Nucleus accumbens (tissue), 56 donors: ENCODE measurements at places on chromosomes 2 and 18.

DNA sequence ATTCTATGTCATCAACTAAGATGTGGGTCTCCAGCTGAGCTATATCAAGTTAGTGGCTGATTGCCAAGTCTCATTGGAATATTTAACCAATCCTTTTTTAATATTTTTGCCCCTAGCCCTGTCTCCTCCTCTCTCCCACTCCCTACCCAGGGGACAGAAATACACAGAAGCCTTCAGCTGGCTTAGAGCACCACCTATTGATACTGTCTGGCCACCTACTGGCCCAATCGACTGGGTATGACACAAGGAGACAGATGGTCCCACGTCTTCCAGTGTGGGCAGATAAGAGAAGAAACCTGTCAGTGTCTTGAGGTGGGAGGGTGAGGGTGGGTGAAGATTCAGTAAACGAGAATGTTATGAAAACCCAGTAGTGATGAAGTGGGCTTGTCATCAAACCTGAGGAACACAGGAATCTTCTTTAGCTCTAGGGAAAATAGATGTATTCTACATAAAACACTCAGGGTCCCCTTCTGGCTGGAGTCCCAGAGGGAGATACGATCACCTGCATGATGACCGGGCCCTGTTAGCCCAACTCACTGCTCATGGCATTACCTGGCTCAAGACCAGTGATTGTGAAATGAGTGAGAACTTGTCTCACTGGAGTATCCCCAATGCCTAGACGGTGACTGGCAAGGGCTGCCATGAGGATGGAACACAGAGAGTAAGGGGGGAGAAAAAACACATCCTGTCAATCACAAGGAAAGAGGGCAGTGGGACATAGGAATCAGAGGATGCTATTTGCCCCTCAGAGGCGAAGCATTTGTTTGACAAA is 26.7 kb downstream of the POLR1A start:
- peak; percentile 27 for DNase-seq

GRCh38 chr2:37326285-37326684 is 1.7 kb upstream of the PRKD3 start:
- DNase-seq = no peak

- no peak for DNase-seq
These were observed 501 bp downstream of the RETREG2 start for GRCh38 chr2:219178377-219179175.

GRCh38 chr2:136028001-136028400 is 42.6 kb upstream of the DARS1 start:
- DNase-seq = no peak

DNA sequence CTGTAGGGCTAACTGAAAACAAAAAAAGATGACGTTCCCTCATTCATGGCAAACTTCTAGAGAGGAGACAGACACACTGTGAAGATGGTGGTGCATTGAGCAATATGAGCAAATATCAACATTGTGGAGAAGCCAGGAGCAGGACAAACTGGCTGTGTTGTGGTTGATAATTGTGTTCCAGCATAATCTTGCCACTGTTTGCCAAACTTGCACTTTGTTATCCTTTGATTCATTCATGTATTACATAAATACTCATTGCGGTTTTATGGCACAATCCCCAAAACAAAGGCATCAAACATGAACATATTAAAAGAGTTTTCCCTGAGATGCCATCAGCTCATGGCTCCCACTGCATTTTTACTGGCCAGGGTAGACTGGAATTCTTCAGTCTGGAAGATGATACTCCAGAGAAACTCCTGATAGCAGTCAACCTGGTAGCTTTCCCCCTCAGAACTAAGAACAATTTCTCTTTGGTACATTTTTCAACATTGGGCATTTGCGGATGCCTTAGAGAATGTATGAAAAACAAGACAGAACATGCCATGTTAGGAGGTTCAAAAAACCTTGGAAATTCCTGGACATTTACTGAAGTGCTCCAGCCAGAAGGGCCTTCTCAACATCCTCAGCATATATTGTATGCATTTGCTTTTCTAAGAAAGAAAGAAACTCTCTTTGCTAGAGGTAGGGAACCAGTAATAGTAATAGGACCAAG is 487.4 kb upstream of the CELF4 start:
- no peak for DNase-seq

GRCh38 chr2:210687786-210688470 is 131.5 kb downstream of the CPS1 start:
- DNase-seq = no peak

DNA sequence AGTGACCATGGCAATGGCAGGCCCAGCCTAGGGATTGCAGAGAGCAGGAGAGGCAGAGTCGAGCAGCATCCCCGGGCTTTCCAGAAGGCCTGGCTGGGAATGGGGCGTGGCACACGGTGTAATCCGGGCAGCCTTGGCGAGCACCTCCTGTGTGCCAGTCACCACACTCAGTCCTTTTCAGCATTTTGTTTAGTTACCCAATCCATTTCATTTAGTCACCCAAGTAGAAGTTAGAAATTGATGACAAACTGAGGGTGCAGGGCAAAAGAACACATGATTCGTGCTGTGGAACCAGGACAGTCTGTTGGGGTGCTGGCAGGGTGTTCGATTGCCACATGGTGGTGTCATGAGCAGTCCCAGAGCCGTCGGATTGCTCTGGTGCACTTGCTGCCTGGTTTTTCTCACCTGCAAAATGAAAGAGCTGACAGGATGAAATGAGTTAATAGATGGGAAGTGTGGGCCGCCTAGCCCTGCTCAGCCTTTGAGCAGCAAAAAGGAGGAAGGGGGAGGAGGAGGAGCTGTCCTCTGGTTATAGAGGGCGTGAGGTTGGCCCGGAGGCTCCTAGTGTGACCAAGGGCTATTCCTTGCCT is 299.4 kb downstream of the AGAP1 start:
- no peak for DNase-seq

DNA sequence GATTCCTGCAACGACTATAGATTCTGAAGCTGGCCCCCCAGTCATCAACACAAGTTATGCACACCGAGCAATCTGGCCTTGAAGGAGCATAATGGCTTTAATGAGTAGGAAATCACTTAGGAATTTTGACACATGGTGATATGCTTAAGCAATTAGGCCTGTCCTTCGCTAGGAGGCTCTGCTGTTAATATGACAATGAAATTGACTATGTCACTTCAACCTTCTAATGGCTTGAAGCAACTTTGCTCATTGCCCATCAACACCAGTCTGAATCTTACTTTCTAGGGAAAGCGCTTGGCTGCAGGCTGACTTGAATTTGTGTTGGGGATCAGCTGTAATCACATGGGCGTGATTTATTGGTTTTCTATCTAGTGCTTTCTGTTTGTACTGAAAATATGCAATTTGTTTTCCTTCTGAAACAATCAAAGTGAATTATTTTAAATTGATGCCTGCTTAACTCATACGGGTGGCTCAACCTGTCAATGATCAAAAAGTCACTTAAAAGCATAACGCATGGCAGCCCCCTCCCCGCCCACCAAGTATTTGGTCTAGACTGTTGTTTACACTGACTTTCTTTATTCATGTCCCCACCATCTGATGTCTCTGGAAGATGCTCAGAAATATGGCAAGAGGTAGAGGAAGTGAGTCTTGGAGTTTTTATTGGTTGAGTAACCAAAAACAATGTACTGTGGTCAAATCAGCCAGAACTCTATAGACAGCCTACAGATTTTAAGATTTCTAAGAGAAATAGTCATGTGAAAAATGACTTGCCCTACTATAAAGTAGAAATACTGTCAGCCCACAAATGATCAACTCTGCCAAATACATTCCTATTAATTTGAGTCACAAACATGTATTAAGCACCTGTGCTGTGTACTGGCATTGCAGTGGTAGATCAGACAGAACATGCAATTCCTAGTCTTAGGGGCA is 344.9 kb downstream of the RBM43 start:
- no peak for DNase-seq

- DNase-seq = no peak
These were observed 18.0 kb upstream of the YWHAQ start for GRCh38 chr2:9648821-9649220.

GRCh38 chr2:238861013-238861730 is 13.3 kb downstream of the TWIST2 start:
- no peak for DNase-seq

GRCh38 chr2:234001380-234002160 is 48.9 kb upstream of the SPP2 start:
- DNase-seq = no peak

- DNase-seq = no peak
These were observed 93.2 kb downstream of the LRRTM4 start for GRCh38 chr2:77428946-77429345.

- DNase-seq = no peak
These were observed 3.9 kb downstream of the TP53I3 start for GRCh38 chr2:24080701-24081100.

DNA sequence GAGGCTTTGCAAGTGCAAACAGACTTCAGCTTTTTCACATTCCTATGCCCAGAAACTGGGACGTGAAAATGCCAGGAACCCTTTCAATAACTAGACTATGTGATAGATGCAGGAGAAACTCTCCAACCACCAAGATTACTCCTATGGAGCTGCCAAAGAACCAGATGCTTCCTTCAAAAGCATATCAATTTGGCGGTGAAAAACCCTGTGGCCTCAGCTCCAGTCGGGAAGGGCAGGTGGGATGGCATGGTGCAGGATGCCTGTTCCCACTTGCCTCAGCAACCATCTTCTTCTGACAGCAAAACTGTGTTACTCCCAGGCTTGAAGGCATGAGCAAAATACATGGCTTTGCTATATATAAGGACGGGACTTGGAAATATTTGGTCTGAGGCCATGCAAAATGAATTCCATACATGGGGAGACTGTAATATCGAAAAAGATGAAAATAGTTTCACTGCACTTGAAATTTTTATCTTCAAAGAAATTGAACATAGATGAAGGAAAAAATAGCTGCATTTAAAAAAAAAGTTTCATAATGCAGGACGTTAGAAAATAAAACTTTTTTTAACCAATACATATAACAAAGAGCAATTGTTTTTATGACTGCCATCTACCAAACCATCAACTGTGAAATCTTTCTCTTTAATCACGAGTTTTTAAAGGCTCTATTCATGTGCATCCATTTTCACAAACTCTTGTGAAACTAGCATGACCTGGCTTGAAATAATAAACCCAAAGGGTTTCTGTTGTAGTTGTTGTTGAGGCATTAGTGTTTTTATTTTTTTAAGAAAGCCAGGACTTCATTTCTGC is 99.1 kb downstream of the AFF3 start:
- DNase-seq = no peak

DNA sequence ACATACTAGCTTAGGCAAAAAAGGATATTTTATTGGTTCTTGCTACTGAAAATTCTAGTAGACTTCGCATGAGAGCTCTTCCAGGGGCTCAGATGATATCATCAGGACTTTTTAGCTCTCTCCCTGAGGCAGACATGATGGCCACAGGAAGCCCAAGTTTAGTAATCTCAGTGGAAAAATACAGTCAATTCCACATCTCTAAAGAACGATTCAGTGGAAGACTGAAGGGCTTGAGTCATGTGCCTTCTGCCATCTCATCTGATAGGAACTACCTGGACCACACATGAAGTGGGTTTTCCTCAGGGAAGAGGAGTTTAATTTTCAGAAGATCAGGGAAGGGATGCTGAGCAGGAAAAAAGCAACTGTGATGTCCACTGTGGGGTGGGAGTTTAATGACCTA is 117.3 kb downstream of the TTC27 start:
- DNase-seq = no peak

DNA sequence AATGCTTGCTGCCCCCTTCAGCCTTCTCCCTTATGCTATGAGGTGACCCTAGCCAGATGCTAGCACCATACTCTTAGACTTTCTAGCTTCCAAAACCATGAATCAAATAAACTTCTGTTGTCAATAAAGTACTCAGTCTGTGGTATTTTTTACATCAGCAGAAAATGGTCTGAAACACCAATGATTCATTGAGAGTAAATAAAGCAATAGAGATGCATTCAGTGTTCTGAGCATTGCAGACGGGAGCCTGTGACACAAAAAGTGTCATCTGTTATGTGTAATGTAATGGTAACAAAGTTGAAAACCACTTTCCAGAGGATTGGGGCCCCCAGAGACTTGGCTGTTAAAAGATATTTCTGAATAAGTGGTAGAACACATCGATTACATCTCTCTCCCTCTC is 758.0 kb upstream of the NRXN1 start:
- DNase-seq = no peak

DNA sequence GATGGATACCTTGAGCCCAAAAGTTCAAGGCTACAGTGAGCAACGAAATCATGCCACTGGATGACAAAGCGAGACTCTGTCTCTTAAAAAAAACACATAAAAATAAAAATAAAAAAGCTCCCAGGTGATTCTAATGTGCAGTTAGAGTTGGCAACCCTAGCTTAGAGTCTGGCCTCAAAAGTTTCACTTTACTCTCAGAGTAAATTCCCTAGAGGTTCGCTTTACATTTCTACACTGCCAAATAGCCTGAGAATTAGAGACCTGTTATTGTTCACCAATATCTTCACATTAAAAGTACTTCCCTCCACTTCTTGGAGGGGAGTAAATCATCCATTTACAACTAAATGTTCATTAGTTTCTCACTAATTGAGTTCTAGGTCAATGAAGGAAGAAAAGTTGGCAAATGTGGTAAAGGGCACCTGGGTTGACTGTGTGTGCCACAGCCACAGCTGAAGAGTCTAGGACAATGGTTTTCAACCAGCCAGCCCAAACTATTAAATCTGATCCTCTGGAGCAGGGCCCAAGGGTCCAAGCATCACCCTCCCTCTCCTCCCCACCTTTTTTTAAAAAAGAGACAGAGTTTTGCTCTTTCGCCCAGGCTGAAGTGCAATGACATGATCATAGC is 15.2 kb upstream of the TMEM37 start:
- no peak for DNase-seq

DNA sequence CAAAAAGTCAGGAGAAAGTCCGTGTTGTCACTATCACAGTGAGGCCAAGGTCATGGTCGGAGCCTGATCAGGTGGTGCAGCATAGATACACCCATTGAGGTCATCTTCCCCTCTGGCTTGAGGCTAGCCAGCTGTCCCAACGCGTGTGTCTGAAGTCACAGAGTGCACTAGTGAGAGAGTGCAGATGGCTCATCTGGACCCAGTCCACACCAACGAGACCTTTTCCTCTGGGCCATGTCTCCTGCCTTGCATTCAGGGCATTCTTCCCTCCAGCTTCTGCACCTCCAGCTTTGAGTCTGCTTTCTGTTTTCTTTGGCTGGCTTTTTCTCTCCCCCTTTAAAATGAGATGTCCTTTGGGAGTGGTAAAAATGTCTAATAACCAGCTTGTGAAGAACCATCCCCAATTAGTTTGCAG is 146.9 kb downstream of the TDRD15 start:
- DNase-seq = no peak

GRCh38 chr2:238415893-238416292 is 10.8 kb upstream of the ASB1 start:
- no peak for DNase-seq

GRCh38 chr2:128414351-128414750 is 95.7 kb upstream of the HS6ST1 start:
- no peak for DNase-seq

DNA sequence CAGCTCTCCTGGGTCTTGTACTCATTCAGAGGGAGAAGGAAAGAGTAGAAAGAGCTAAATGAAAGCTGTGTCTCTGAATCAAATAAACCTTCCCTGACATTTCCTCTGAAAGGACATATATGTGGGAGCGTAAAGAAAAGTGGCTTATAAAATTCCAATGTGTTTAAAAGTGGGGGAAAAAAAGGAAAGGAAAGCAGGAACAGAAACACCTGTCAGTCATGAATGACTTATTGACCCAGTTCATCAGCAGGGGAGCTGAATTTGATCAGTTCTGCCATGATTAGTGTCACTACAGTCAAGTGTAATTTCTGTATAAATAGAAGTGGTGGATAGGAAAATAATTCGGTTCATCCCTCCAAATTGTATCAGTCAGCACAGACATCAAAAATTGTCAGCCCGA is 382.5 kb downstream of the ERBB4 start:
- no peak for DNase-seq
